ENCODE measurements at places on chromosomes 3 and 15.

DNA sequence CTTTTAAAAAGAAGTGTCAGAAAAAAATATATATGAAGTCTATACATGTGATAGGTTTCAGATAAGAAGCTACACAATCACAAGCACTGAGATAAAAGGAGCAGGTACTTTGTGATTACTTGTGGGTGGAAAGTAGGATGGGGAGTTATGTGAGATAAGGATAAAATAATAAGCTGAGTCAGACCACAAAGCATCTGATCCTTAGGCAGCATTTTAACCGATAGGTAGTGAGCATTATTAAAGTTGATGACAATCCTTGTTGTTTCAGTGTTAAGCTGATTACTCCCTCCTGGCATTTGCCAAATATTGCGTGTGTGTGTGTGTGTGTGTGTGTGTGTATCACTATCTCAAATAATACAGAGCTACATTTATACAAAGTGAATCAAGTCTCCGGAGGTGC, 483.1 kb downstream of the NAALADL2 start:
- DNase-seq = no peak

DNA sequence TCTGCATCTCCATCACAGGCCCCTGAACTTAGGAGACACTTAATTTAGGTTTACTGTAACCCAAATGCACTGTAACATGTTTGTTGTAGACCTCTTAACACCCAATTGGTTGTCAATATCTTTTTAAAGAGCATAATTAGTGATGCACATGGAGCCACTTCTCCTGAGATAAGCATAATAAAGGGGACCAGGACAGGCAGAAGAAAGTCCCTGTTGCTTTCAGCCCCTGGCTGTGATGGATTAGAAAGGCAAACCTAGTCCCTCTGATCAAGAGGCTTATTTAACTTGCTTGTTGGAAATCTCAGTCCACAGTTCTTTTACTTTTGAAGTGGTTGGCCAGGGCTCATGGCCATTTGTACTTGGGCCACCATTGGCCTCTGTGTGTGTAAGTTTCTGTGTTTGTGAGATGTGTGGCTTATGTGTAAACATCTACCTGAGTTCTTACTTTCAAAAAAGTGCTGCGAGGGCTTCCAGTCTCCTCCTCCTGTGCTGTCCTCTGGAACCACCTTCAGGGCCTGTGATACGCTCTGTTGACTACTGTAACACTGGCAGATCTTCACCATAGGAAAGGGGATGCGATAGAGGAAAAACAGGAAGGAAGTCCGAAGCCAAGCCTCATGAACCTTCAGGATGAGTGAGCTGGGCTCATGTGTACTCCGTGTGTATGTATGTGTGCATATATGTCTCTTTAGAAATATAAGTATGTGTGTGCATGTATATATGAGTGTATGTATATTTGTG, 136.2 kb downstream of the EPHB1 start:
- DNase-seq = no peak

DNA sequence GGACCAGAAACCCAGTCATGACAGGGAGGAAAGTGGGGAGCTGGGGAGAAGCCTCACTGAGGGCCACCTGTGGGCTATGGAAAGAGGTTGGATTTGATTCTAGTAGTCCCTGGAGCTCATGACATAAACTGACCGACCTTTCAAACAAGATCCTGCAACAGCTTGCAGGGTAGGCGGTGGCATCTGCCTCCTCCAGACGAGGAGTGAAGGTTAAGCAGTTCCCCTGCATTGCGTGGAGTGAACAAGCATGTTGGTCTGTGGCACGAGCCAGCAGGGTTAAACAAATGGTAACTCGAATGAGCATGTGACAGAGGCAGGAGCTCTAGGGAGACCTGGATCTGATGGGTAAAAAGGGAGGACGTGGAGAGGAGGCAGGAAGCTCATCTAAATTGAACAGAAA, 12.7 kb downstream of the TGM4 start:
- no peak for DNase-seq

DNA sequence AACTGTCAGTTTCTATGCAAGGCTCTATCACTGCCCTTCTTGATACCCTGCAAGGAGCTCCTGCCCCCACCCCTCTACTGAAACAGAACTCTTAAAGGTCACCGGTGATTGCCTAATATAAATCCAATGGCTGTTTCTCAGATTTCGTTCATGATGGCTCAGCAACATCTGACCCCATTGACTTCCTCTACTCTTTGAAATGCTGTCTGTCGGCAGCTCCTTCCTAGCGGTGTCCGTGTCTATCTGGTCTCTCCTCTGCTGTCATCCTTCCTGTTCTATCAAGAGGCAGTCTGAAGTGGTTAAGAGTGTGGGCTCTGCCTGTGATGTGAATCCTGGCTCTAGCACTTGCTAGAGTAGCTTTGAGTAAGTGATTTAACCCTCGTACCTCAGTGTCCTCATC, 5.5 kb downstream of the TMEM266 start:
- DNase-seq = no peak

- DNase-seq = no peak
Measured at GRCh38 chr15:74543583-74543982, 2.6 kb downstream of the ARID3B start.

DNA sequence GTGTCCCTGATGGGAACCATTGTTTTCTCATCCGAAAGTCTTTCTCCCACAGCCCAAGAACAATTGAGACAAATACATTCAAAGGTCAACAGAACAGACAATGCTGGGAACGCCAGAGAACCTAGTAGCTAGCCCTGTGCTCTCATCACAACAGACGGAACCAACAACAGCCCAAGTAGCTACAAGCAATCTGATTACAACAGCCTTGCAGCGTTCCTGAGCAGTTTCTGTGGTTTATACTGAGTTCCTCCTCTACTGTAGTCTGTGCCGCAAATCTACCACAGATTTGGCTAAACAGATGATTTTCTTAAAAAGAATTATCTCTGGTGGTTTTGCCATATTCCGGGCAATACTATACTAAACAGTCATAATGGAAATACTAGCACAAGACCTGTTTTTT, 435.6 kb downstream of the MECOM start:
- no peak for DNase-seq

DNA sequence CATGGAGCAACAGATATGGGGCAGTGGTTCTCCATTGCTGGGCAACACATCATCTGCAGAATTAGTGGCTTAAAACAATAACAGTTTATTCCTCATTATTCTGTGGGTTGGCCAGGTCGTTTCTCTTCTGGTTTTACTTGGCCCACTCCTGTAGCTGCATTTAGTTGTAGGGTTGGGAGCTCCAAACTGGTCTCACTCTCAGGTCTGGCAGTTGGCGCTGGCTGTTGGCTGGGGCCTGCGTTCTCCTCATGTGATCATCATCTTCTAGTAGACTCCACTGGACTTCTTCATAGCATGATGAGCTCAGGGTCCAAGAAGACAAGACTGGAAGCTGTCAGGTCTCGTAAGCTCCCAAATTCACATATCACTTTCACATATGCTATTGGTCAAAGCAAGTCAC, 91.9 kb downstream of the EPHB1 start:
- DNase-seq = no peak

DNA sequence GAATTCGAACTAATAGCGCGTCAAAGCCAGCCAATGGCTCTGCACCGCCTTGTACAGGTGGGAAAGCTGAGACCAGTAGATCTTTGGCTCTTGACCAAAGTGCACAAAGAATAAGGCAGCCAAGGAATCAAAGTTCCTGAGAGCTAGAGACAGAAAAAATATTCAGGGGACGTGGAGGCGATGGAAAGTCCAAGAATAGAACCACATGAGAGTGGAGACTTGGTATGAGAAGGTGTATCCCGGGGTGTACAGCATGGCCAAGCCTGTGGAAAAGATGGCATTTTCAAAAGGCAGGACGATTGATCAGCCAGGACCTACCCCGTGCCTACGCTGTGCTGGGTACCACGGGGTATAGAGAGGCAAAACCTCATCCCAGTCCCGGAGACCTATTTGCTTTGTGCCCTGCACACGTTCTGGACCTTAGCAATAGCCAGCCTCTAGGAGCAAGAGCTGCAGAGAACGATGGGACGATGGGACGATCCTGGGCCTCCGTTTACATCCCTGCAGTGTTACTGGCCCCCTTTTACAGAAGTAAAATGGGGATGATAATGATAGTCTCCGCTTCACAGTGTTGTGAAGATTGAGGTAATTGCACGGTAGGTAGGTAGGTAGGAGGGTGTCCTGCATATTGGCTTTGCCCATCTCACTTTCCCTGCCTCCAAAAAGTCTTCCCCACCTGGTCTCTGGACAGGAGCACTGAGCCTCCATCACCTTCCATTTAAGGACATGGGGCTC, 583 bp upstream of the RBSN start:
- DNase-seq = no peak

DNA sequence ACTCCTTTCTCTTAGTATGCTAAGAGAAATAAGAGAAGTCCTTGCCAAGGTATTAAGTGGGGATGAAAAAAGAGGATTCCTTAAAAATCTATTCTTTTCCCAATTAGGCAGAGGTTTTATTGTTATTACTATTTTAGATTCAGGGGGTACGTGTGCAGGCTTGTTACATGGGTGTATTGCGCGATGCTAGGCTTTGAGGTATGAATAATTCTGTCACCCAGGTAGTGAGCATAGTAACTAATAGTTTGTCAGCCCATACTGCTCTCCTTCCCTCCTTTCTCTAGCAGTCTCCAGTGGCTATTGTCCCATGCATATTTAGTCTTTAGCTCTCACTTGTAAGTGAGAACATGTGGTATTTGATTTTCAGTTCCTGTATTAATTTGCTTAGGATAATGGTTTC, 83.9 kb downstream of the LEKR1 start:
- DNase-seq = no peak

- no peak for DNase-seq
Measured at GRCh38 chr3:47035645-47036044, 56.2 kb downstream of the NBEAL2 start.

DNA sequence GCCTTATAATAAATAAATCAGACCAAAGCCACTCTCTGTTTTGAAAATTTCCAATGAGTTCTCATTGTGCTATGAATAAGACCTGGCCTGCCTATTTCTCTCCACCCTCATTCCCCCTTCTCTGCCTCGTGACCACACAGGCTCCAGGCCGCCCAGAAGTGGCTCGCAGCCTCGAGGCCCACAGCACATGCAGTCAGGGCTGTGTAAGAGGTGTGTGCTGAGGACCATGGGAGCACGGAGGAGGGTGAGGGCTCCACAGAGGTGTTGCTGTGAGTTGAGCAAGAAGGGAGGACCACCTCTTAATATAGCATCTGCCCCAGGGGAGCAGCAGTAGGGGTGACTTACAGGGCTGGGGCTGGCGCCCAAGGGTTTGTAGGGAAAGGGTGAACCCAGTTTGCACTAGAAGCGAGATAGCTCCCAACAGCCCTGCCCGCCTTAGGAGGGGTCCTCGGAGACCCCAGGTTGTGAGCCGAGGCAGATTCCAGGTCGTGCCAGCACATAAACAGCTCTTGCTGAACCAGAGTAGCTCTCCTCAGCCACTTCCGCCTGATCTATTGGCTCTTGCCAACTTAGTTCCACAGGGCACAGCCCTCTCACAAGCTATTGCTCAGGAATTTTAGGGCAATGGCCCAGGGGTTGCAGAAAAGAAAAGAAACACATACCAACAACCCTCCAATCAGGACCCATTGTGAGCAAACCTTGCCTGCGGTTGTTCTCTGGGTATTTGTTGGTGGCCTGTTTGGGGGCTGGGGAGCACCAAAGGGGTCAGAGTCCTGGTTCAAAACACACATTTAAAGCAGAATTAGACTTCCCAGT, 117.7 kb downstream of the MYLK start:
- no peak for DNase-seq

- no peak for DNase-seq
Measured at GRCh38 chr3:73401059-73401458, 223.7 kb downstream of the PDZRN3 start.

GRCh38 chr3:23041918-23042696, 161.0 kb upstream of the UBE2E2 start:
- DNase-seq = no peak

DNA sequence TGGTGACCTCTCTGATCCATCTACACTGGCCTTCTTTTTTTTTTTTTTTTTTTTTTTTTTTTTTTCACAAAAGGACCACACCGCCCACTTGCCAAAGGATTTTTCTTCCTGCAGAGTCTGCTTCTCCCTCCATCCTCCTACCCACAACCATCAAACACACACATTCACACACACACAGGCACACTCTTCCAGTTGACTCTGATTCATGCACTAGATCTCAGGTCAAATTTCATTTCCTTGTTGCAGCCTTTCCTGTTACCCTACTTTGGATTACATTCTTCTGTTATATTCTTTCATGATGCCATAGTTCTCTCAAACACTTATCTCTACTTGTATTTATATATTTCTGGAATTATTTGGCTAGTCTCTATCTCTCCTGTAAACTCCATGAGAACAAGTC, 133.9 kb downstream of the STAC start:
- no peak for DNase-seq

- DNase-seq = no peak
Measured at GRCh38 chr3:136068708-136069107, 103.2 kb downstream of the PPP2R3A start.

GRCh38 chr3:17811646-17812045, 69.2 kb upstream of the TBC1D5 start:
- no peak for DNase-seq

- DNase-seq = no peak
Measured at GRCh38 chr3:72549761-72550581, 298.3 kb downstream of the SHQ1 start.

DNA sequence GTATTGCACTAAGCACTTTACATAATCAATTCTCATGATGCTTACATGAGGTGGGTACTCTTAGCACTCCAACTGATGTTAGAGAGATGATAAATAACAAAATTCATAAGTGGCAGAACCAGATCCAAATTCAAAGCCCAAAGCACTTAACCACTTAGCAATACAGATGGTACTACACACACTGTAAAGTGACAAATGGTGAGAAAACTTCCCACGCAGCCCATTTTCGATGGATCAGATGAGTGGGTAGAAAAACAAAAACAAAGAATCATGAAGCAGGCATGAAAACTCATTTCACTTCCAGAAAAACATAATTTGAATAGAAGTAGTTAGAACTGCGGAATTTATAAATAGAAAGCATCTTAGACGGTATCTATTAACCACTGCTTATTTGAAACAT, 66.2 kb downstream of the FRMD4B start:
- DNase-seq = no peak

- DNase-seq = no peak
Measured at GRCh38 chr3:13513051-13513912, 33.2 kb downstream of the HDAC11 start.

GRCh38 chr3:38137615-38138348, 679 bp upstream of the MYD88 start:
- no peak for DNase-seq

- peak; percentile 11 for DNase-seq
Measured at GRCh38 chr3:139388821-139389551, 461 bp downstream of the COPB2 start.

- no peak for DNase-seq
Measured at GRCh38 chr3:171057072-171057471, 30.6 kb upstream of the SLC2A2 start.

DNA sequence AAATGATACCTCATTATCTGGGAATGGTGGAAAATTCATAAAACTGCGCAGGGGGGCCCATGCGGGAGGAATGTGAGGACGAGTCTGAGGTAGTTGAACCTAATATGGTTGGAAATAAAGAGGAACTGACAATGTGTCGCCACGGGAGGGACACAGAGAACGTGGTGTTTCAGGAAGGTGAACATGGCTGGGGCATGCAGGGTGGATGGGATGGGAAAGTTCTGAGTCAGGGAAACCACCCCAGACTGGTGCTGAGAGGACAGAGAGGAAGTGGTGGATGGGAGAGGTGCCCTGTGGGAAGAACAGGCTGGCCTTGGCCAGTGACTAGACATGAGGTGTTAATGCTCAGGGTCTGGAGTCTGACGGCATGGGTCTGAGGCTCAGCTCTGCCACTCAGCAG, 137.1 kb upstream of the WNT5A start:
- DNase-seq = no peak

Data from stimulated activated CD4-positive, alpha-beta T cell treated with anti-CD3 and anti-CD28 coated beads, Interleukin-12 subunit alpha, Interleukin-12 subunit beta, amount 100 ng/mL, for 48 hours (primary cell).